ENCODE measurements at places on chromosomes 5 and 9. TPM values are rescaled to one million over a fixed set of nuclear protein-coding genes. Genes with fewer than 3 reads are reported as not detected.

The DNAJA1 gene
- 117 TPM for total RNA-seq

The CNTFR gene
- total RNA-seq = 3.3 TPM

The SLC27A6 gene
- total RNA-seq = 3.4 TPM

The FAXDC2 gene
- total RNA-seq = 21.0 TPM

The OSTF1 gene
- total RNA-seq = 74.2 TPM

The STKLD1 gene
- total RNA-seq = 0.82 TPM

The RNF180 gene
- total RNA-seq = 24.4 TPM

The BARHL1 gene
- not detected for total RNA-seq

The TERT gene
- not detected for total RNA-seq

The PCDHA12 gene
- 3.6 TPM for total RNA-seq

The MARCOL gene
- total RNA-seq = not detected

DNA sequence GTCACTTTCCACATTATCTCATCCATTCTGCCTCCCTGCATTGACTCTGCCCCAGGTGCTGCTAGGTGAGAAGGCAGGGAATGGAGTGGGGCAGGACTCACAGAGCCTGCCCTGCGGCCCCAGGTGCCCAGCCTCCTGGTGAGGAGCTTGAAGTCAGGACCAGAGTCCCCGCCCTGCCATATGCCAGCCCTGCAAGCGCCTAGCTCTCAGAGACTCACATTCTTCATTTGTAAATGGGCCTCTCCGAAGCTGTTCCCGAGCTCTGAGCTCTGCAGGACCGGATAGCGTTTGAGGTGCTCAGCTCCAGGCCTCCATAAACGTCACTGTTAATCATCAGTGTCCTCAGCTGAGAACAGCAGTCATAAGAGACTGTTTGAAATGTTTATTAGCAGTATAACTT, 75.1 kb upstream of the STXBP1 start:
- DNase-seq = no peak
- no peaks in the 10 kb centered on the region for H3K27me3 ChIP-seq
- no peaks in the 10 kb centered on the region for H3K36me3 ChIP-seq
- peaks cover 53% of the 10 kb centered on the region for H3K4me1 ChIP-seq

DNA sequence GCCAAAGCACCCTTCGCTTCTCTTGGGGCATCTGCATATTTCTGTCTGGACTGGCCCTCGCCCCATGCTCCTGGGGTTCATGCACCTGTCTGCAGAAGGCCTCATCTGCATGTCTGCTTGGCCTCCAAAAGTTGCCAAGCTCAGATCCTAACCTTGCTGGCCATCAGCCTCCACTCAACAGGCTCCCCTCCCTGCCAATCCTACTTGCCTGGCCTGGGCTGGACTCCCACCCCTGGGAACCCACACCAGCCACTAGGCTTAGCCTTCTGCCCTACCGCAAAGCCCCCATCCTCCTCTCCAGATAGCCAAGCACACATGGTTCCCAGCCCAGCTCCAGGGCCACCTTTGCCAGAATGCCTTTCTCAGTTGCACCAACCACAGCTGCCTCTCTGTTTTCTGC, 159.8 kb downstream of the PAX5 start:
- H3K27me3 ChIP-seq = no peaks in the 10 kb centered on the region
- H3K27ac ChIP-seq = no peak overlapping the region
- no peaks in the 10 kb centered on the region for H3K36me3 ChIP-seq
- no peaks in the 10 kb centered on the region for H3K4me1 ChIP-seq
- no peak for DNase-seq
- H3K4me3 ChIP-seq = no peak overlapping the region

- DNase-seq = no peak
- no peaks in the 10 kb centered on the region for H3K4me1 ChIP-seq
- no peaks in the 10 kb centered on the region for H3K27me3 ChIP-seq
- H3K4me3 ChIP-seq = no peak overlapping the region
- H3K36me3 ChIP-seq = no peaks in the 10 kb centered on the region
Measured at GRCh38 chr5:6482735-6483134, 34.1 kb downstream of the UBE2QL1 start.

DNA sequence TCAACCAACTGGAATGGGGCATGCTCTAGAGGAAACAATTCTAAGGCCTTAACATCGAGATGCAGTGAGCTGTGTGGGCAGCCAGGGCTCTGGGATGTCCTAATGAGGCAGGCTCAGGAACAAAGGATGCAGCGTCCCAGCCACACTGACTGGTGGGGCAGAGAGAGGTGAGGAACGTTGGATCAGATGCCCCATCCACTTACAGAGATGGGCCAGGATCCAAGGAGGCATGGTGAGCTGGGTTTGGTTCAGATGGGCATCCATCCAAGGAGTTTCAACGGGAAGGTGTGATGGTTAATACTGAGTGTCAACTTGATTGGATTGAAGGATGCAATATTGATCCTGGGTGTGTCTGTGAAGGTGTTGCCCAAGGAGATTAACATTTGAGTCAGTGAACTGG, 15.5 kb upstream of the MARCHF6 start:
- H3K27me3 ChIP-seq = no peaks in the 10 kb centered on the region
- H3K36me3 ChIP-seq = no peaks in the 10 kb centered on the region
- DNase-seq = no peak
- no peak overlapping the region for H3K4me3 ChIP-seq

- H3K36me3 ChIP-seq = no peaks in the 10 kb centered on the region
- H3K4me3 ChIP-seq = no peak overlapping the region
- no peak for DNase-seq
Measured at GRCh38 chr9:126114850-126115460, 211.7 kb upstream of the MVB12B start.

- no peaks in the 10 kb centered on the region for H3K36me3 ChIP-seq
- H3K4me1 ChIP-seq = peaks cover 3% of the 10 kb centered on the region
- peak; percentile 6 for DNase-seq
Measured at GRCh38 chr9:135602789-135603481, 36.4 kb downstream of the GLT6D1 start.

GRCh38 chr9:117302487-117302886, 112.4 kb downstream of the ASTN2 start:
- H3K4me3 ChIP-seq = no peak overlapping the region
- no peak for DNase-seq
- no peak overlapping the region for H3K27ac ChIP-seq
- no peaks in the 10 kb centered on the region for H3K27me3 ChIP-seq
- H3K36me3 ChIP-seq = no peaks in the 10 kb centered on the region

GRCh38 chr9:77598524-77598923, 49.6 kb downstream of the GNA14 start:
- no peaks in the 10 kb centered on the region for H3K36me3 ChIP-seq
- DNase-seq = peak; percentile 99
- no peak overlapping the region for H3K4me3 ChIP-seq
- peak overlapping the region; percentile 45 for H3K27ac ChIP-seq
- H3K27me3 ChIP-seq = no peaks in the 10 kb centered on the region

- no peaks in the 10 kb centered on the region for H3K36me3 ChIP-seq
- no peak overlapping the region for H3K4me3 ChIP-seq
- H3K27ac ChIP-seq = no peak overlapping the region
- no peaks in the 10 kb centered on the region for H3K27me3 ChIP-seq
Measured at GRCh38 chr5:152314196-152314829, 90.8 kb downstream of the NMUR2 start.

- peaks cover 6% of the 10 kb centered on the region for H3K36me3 ChIP-seq
- peak; percentile 84 for DNase-seq
- H3K4me1 ChIP-seq = peaks cover 9% of the 10 kb centered on the region
- no peaks in the 10 kb centered on the region for H3K27me3 ChIP-seq
Measured at GRCh38 chr9:14616188-14616982, 76.8 kb downstream of the ZDHHC21 start.

GRCh38 chr9:13570068-13570974, 290.8 kb upstream of the MPDZ start:
- H3K4me3 ChIP-seq = no peak overlapping the region
- DNase-seq = peak; percentile 94
- no peaks in the 10 kb centered on the region for H3K36me3 ChIP-seq
- no peaks in the 10 kb centered on the region for H3K27me3 ChIP-seq
- peaks cover 34% of the 10 kb centered on the region for H3K4me1 ChIP-seq

- peaks cover 35% of the 10 kb centered on the region for H3K4me1 ChIP-seq
- H3K4me3 ChIP-seq = peak overlapping the region; percentile 8
- no peak overlapping the region for H3K27ac ChIP-seq
Measured at GRCh38 chr5:58456486-58456885, 3.4 kb downstream of the PLK2 start.

DNA sequence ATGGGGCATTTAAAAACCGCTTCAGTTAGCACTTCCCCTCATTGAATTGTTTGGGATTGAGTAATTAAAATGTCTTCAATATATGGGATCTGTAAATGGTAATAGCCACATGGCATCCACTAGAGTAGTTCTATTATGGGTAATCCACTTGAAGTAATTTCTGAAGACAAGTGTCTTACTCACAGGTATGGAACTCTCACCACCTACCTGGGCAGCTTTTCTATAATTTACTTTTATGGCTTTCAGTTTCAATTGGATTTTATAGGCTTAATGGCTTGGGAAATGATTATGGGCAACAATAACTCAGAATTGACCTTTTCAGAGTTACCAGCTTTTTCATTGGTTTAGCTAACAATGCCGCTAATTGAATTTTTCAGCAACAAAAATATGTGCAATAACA, 597.9 kb downstream of the PTPRD start:
- H3K36me3 ChIP-seq = no peaks in the 10 kb centered on the region
- H3K27ac ChIP-seq = no peak overlapping the region
- H3K4me3 ChIP-seq = no peak overlapping the region

- no peaks in the 10 kb centered on the region for H3K4me1 ChIP-seq
- no peaks in the 10 kb centered on the region for H3K36me3 ChIP-seq
- no peaks in the 10 kb centered on the region for H3K27me3 ChIP-seq
- peak; percentile 49 for DNase-seq
Measured at GRCh38 chr5:82720213-82721086, 356.7 kb downstream of the TMEM167A start.

GRCh38 chr9:107340920-107341632, 58.0 kb downstream of the RAD23B start:
- no peaks in the 10 kb centered on the region for H3K4me1 ChIP-seq
- no peak overlapping the region for H3K27ac ChIP-seq

- H3K27me3 ChIP-seq = no peaks in the 10 kb centered on the region
- no peak for DNase-seq
- H3K4me1 ChIP-seq = no peaks in the 10 kb centered on the region
- H3K36me3 ChIP-seq = no peaks in the 10 kb centered on the region
- H3K4me3 ChIP-seq = no peak overlapping the region
Measured at GRCh38 chr5:134267366-134268018, 41.6 kb upstream of the PPP2CA start.

Data from lung (tissue), 17 donors.